ENCODE measurements at places on chromosomes 1 and 21.

- no peak for DNase-seq
Measured at GRCh38 chr1:218112862-218113261, 172.2 kb upstream of the RRP15 start.

- no peak for DNase-seq
Measured at GRCh38 chr1:115640384-115640783, 1.4 kb upstream of the VANGL1 start.

DNA sequence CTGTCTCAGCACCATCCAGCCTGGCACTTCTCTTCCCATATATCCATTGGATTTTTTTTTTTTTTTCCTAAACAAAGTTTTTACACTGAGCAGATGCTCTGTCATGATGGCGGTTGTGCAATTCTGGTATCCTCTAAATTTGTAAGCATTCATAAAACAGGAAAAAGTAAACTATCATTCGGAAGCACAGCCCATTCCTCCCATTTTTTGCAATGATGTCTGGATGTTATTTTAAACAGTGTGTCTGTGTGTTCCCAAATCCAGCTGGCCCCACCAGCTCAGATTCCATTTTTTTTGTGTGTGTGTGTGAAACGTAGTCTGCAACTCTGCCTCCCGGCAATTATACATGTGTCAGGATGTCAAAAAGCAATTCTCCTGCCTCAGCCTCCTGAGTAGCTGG is 33.5 kb downstream of the PDPN start:
- peak; percentile 4 for DNase-seq

- no peak for DNase-seq
Measured at GRCh38 chr1:177754603-177755002, 215.3 kb downstream of the SEC16B start.

DNA sequence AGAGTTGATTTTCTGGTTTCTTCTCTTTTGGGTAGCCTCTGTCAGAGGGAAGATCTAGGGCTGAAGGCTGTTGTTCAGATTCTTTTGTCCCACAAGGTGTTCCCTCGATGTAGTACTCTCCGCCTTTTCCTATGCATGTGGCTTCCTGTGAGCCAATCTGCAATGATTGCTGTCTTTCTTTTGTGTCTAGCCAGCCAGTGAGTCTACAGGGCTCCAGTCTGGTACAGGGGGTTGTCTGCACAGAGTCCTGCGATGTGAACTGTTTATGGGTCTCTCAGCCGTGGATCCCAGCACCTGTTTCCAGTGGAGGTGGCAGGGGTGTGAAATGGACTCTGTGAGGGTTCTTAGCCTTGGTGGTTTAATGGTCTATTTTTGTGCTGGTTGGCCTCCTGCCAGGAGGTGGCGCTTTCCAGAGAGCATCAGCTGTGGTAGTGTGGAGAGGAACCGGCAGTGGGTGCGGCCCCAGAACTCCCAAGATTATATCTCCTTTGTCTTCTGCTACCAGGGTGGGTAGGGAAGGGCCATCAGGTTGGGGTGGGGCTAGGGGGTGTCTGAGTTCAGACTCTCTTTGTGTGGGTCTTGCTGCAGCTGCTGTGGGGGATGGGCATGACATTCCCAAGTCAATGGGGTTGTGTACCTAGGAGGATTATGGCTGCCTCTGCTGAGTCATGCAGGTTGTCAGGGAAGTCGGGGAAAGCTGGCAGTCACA is 81.3 kb upstream of the C21orf91 start:
- DNase-seq = no peak

GRCh38 chr1:42259739-42260064 is 75.3 kb downstream of the FOXJ3 start:
- DNase-seq = peak; percentile 5

DNA sequence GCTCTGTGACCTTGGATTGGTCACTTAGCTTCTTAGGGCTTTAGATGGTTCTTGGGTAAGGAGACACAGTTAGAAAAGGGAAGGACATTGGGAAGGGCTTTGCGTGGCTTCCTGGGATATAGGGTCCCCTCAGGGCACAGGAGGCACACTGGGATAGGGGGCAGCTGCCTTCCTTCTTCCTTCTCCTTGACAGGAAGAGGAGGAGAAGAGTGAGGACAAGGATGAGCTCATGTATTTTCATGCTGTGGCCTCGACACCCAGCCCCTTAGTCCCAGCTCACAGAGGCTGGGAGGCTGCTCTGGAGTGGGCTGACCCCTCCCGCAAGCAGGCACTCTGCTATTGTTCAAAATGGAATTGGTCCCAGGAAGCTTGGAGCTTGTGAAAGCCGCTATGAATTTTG is 45.7 kb upstream of the POU3F1 start:
- no peak for DNase-seq

- DNase-seq = peak; percentile 20
Measured at GRCh38 chr1:115068826-115069585, 20.3 kb downstream of the TSPAN2 start.

DNA sequence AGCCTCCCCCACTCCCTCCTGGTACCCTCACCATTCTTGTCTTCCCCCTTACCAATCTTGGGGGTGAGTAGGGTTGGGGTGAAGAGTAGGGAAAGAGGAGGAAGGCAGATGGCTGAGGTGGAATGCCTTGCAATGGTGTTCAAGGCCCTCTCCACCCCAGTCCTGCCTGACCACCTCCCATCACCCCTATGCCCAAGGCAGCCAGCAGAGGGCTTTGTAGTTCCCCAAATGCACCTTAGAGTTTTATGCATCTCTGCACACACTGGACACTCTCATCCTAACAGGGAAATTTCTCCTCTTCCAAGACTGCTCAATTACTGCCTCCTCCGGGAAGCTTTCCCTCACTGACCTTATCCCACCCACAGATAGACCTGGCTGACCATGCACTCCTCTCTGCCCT is 15.4 kb downstream of the KIF17 start:
- no peak for DNase-seq

DNA sequence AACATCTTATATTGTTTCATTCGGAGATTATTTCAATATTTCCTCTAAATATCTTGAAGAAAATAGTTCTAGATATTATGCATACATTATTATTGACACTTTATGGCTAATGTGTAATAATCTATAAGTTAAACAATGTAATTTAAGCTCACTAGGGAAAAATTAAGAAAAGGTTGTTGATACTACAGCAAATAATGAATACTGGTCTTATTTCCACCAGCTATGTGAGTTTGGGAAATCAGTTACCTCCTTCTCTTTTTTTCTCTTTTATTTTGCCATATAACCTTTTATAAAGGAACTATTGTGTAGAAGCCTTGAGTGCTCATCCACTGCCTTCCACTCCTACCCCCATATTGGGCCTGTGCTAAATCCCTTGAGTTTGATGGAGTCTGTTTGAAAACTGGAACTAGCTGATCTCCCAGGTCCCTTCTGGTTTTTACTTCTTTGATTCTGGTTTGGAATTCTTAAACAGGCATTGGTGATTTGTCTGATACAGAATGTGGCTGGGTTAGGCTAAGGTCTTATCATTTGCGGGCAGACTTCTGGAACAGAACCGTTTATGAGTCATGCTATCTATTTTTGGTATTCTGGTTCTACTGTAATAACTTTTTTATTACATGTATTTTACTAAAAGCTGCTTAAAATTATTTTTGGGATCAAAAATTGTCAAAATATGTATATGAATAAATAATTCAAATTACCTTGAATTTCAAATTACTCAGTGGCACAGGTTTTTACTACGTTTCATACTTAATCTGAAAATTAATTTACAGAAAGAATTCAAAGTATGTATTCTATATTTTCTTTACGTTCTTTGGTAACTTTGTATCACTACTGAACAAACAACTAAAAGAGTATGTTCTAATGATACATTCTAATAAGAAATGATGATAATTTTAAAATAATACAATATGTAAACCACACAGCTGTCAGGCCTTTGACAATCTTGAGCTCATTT is 5.0 kb upstream of the CDC14A start:
- DNase-seq = no peak

GRCh38 chr1:27561124-27561899 is 42.6 kb downstream of the AHDC1 start:
- DNase-seq = peak; percentile 75
